Chondrocyte (in vitro differentiated cells): ENCODE measurements at places on chromosomes 1 and 21.

DNA sequence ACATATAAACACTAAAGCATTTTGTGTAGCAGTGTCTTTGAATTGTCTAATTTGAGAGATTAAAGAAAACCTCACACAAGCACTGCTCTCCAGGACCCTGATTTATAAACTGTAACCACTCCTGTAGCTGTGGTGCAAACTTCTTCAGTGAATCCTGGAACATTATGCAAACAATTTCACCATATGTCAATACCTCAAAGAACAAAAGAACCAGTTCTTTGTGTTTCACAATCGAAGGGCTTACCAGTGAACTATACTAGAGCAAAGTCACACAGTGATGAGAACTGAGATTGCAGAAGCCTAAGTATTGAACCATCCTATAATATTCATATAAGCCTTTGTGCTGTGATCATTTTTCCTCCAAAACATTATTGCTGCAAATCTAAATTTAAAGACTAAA, 21.5 kb downstream of the DPH5 start:
- DNase-seq, result no peak

- peak; percentile 51 for DNase-seq
Observed at GRCh38 chr1:156474966-156475365, 25.6 kb downstream of the MEF2D start.

- no peak for DNase-seq
Observed at GRCh38 chr1:230082211-230082610, 15.2 kb downstream of the GALNT2 start.

DNA sequence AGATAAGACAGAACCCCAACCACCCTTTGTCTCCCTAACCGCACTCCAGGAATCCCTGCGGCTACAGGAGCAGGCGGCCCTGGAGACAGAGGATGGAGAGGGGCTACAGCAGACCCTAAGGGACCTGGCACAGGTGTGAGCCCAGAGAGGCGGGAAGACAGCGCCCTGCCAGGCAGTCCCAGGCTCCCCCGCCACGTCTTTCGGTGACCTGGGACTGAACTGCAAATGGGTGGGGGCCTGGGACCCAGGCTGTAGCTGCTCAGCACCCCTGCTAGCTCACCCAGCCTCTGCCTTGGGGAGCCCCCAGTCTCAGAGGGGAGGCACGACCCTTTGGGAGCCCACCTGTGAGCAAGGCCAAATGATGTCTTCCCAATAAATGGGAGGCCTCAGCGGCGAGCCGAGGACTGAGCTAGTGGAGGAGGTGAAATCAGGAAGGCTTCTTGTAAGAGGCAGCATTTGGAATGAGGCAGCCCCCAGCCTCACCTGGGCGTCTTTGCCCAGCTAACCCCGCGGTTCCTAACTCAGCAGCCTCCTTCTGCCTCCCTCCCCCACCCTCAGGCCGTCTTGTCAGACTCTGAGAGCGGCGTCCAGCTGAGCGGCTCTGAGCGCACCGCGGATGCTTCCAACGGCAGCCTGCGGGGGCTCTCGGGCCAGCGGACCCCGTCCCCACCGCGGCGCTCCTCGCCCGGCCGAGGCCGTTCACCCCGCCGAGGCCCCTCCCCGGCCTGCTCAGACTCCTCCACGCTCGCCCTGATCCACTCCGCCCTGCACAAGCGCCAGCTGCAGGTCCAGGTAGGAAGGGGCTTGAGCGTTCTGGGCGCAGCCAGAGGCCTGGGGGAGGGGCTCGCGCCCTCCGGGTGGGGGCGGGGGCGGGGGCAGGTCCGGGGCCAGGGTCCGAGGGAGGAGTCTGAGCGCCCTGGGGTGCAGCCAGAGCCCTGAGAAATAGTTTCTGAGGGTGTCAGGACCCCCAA, 16.9 kb downstream of the CROCC start:
- DNase-seq, result no peak

GRCh38 chr1:39258146-39258924, 53.8 kb downstream of the MACF1 start:
- DNase-seq, result no peak

GRCh38 chr1:41626616-41627375, 142.3 kb upstream of the EDN2 start:
- DNase-seq, result peak; percentile 65

DNA sequence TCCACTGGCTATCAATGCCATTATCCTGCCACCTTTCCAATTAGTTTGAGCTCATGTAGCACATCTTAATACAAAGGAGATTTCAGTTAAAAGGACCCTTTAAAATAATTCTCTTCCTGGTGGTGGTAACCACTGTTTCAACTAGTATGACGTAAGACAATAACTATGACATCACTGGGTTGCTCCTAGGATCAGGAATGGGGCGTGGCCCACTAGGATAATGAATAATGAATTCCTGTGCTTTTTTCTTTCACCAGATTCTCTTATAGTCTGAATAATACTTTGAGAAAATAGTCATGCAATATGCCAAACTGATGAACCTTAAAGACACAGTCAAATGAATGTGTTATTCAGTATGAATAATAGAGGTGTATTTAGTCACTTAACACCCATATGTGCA, 10.6 kb upstream of the KIFAP3 start:
- no peak for DNase-seq

- no peak for DNase-seq
Observed at GRCh38 chr1:165317612-165318011, 38.9 kb downstream of the LMX1A start.

DNA sequence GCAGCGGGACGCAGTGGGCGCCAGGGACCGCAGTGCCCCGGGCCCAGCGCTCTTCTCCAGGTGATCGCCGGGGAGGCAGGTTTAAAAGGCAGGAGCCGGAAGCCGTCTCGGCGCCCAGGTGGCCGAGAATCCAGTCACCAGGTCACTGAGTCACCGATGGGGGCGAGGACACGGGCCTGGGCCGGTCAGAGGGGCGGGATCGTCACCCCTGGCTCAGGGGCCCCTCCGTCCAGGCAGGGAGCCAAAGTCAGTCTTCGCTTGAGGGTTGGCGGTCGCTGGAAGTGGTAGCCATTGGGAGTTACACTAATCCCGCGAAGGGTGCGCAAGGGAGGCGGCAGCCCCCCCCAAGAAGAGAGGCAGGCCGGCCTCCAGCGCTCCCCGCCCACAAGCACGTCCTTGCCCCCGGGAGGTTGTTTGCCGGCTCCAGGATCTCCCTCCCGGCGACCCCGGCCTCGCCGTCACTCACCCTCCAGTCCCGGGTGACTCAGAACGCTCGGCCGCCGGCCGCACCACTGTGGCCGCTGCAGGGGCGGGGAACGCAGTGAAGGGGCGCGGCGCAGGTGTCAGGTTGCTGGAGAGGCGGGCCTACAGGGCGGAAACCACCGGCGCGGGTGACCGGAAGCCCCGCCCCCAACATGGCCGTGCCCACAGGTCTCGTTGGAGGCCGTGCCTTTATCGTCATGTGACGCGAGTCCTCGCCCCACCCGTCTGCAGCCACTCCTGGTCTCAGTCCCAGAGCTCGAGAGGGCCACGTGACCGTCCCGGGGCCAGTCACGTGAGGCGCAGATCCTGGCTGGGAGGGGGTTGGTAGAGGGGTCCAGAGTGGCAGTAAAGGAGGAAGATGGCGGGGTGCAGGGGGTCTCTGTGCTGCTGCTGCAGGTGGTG, at the start of the genes CLCN6 and MTHFR:
Gene CLCN6, plus strand, starts transcription at position 770 of the 885 bp plus-strand sequence. Its CDS starts 72 bp downstream, at position 842.
Gene MTHFR, minus strand, starts transcription at position 543 of the 885 bp plus-strand sequence. CDS start 2,848 bp downstream, outside the sequence.
- DNase-seq, result peak; percentile 100

GRCh38 chr1:111101854-111102642, 37.8 kb downstream of the DRAM2 start:
- DNase-seq, result no peak

- no peak for DNase-seq
Observed at GRCh38 chr1:8357329-8358101, 39.6 kb downstream of the SLC45A1 start.

DNA sequence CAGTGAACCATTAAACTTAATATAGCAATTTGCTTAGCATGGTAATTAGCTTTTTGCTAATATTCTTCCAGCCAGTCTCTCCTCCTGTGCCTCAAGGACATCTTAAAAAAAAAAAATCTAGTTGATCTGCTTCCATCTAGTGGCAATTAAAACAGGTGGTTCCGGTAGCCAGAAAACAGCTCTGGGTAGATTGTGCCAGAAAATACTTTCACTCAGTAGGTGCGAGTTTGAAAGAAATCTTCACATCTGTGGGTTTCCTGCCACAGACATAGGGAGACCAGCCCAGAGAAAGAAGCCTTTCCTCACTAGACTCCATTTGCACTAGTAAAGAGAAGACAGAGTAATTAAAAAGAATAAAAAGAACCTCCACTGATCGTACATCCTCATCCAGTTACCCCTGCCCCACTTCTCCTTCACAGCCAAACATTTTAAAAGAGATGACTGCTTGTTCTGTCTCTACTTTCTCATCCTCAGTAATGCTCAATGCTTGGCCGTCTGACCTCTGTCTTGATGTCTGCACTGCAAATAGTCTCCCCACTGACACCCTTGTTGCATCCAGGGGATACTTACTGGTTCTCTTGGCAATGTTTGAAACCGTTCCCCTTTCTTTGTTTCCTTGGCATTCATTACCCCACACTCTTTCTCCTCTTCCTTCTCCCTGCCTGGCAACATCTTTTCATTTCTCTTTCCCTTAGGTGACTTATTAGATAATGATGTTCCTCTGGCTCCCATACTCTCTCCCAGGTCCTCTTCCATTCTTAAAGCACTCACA, 16.9 kb downstream of the SELL start:
- no peak for DNase-seq

- no peak for DNase-seq
Observed at GRCh38 chr21:26116456-26117011, 54.0 kb downstream of the APP start.

DNA sequence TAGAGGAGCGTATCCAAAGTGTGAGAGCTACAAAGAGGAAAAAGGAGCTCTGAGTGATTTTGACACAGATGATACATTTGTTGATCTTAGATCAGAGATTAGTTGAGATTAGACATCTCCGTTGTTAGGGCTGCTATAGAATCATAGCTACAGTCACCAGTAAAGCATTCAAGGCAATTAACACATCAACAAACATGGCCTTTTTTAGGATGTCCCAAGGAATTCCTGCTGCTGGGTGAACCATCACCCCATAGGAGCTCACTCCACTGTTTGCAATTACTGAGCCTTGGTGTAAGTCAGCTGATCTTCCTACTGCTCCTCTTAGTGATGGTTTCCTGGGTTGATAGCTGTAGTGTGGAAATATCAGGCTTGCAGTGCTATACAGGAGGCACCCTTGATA, 6.7 kb upstream of the RSRP1 start:
- DNase-seq, result no peak

- no peak for DNase-seq
Observed at GRCh38 chr1:77824079-77824478, 44.6 kb downstream of the MIGA1 start.

DNA sequence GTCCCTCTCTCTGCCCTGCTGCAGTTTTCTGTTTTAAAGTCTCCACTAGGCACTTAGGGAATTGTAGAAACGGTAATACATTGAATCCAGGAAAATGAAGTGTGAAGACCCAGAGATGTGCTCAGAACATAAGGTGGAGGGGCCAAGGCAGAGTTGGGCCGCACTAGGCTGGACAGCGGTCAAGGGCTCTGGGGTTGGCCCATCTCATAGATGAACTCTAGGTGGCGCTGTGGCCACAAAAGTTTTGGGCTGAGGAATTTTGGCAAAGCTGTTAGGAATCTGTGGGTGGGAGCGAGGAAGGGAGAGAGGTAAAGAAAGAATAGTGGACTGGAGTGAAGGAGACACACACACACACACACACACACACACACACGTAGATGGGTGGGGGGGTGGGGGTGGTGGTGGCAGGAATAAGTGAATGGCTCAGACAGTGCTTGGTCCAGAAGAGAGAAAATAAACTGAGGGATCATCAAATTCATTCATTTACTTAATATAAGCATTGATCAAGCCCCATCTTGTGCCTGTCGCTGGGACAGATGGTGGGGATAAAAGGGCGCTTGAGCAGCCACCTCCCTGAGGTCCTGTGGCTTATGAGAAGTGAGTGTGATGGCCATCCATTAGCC, 258.5 kb downstream of the TRABD2B start:
- no peak for DNase-seq

- no peak for DNase-seq
Observed at GRCh38 chr1:232351335-232351734, 278.6 kb downstream of the SIPA1L2 start.

DNA sequence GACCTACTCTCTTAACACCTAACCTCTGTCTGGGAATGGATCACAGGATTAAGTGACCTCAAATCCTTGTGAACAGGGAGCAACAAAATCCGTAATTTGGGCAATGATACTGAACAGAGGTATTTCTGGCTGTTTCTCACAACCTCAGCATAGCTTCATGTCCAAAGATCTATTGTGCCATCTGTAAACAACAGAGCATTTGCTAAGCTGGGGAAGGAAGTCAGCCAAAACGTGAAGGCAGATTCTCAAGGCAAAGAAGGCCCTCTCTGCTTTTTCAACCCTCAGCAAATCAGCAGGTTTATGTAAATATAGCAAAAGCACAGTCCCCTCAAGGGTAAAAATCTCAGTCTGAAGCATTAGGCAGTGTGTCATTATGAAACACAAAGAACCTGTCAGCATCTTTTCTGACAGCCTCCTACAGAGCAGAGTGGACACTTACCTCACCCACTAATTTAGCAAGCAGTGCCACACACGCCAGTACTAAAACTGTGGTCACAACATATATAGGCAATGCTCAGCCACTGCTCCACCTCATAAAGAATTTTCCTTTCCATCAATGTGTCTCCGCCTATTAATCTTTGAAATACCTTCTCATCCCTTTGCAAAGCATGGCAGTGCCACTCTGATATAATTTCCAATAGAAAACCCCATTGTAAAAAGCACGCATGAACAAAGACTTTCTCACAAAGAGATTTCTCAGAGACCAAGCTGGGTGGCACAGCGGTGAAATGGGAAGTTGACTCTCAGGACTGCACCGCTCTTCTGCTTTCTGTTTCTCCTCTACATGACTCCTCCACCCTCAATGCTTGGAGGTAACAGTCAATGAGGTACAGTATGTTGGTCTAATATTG, 188.0 kb downstream of the RERE start:
- no peak for DNase-seq

DNA sequence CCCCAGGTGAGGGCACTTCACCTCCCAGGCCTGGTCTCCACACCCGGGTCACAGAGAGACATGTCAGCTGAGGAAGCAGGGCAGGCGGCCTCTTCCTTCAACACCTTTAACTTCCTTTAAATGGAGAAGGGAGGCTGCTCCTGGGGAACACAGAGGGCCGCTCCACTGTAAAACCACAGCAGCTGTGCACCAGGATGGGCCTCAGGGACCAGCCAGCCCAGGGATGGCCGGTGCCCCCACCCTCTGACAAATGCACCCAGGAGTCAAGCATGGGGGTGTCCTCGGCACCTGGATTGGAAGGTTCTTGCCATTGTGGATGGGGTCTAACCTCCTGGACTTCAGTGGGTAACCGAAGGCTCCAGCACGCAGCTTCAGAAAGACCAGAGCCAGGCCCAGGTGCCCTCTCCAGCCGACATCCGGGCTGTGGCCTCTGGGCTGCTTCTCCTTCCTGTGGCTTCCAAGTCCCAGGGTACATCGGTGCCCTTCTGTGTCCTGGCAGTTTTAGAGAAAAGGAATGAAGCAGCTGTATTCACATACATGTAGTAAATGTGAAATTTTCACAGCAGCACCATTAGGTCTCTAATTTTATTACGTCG, 121.7 kb upstream of the COL6A1 start:
- DNase-seq, result no peak
